ENCODE measurements at places on chromosomes 12 and 14.

DNA sequence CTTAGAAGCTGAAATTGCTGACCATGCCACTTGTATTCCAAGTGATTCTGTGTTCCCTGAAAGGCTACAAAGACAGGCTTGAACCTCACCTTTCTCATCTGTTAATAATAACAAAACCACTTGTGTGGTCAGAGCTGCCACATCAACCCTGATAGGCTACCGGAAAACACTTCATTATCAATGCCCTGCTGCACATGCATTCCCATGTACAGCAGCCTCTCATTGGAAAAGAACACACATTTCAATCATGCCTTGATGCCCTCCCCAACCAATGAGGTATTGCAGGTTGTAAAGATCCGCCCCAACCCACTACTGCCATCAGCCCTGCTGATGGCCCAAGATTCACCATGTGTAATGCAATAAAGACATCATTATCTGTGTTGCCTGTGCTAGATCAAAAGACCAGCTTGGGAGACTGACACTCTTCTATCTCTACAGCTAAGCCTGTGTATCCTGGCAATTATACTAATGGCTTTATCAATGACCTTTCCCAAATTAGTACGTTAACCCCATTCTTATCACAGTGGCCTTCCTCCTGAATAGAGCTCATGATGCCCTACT, 2.8 kb downstream of the GPR19 start:
- DNase-seq, result no peak

DNA sequence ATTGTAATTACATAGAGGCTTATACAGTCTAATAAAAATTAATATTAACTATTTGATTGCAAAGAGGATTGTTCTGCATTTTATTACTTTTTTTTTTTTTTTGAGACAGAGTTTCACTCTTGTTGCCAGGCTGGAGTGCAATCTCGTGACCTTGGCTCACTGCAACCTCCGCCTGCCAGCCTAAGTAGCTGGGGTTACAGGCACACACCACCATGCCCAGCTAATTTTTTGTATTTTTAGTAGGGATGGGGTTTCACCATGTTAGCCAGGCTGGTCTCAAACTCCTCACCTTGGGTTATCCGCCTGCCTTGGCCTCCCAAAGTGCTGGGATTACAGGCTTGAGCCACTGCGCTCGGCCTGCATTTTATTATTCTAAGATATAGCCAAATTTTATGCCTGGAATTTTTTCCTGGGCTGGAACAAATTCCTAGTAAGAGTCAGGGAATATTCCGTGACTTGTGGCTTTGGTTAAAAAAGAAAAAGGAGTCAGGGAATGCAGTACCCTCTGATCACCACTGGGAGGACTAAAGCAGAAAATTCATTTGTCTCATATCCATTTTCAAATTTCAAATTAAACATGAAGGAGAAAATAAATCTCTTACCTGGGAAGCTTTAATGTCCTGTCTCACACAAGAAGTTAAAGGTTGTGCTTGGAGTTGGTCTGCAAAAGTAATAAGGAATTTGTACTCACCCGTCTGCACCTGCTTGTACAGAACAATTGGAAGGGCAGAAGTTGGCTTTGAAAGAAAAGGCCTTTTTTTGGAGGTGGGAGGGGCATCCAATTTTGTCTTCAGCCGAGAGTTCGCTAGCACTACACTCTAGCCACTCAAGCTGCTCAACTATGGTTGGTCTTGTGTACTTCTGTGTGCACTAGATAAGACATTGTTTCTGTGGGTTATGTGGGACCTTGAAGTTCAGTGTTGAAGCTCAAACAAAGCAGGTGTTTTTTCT, 8.7 kb downstream of the MARK3 start:
- no peak for DNase-seq

DNA sequence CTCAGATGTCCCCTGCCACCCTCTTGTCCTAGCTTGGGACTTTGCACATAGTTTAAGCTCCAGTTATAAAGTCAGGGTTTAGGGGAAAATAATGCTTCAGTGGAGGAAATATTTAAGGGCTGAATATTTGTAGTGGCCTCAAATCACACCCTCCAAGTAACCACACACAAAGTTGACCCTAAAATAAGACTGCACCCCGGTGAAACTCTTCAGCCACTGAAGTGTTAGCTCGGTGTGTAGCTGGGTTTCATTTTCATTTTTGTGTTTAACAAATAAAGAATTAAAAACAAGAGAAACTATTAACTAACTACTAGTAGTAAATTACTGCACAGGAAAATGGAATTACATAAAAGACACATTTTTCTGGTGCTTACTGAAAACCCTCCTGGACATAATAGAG, 14.8 kb upstream of the BCL11B start:
- no peak for DNase-seq

DNA sequence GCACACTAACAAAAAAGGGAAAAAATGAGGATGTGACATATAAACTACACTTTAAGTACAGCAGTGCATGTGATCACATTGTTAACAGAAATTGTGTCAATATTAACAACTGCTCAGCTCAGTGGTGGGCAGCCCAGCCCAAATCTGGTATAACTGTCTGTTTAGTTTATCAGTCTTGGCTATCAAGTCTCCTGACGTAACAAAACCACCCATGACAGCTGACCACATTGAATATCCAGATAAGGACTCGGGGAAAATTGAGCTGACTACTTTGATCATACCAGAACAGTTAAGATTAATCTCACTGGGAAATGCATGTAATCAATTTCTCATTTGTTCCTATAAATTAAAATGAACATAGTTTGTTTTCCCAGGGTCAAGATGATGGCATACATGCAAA, 396.6 kb downstream of the SNAPC1 start:
- no peak for DNase-seq

DNA sequence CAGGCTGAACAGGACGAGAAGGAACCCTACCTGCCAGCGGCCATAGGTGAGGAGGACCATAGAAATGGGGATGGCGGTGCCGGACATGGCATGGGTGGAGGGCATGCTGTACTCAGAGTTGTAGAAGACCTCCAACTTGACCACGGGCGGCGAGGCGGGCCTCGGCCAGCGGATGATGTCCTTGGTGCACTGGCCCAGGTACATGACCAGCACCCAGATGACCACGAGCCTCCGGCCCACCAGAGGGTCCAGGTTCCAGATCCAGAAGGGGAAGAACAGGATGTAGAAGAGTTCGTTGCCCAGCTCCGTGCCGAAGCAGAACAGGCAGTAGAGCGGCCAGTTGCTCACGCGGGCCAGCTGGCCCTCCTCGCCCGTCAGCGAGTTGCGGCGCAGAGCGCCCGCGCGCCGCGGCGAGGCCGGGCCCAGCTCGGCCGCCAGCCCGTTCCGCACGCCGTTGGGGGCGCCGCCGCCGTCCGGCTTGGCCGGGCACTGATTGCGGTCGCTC, 582 bp downstream of the SGPP1 start:
- DNase-seq, result no peak

- DNase-seq, result no peak
These were observed 176.5 kb downstream of the PIWIL1 start for GRCh38 chr12:130514149-130514551.

DNA sequence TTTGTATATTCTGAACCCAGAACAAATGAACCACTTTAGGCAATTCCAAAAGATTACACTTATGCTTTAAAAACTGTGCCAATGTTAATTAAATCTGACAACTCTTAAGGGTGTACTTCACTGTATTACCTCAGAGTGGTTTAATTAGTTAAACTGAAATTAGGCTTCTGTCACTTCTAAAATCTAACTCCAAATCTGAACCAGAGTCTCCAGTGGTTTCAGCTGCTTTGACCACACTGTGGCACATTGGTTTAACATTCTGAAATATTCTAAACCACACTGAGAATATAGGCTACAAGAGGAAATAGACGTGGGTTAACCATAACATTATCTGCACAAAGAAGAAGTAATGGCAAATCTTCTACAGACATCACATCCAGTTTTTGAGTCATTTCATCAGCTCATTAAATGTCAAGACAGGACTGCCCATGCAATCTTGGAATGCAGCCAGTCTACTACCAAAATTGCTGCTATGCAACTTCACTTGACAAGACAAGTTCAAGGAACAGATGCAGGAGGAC, 94.8 kb downstream of the LRP6 start:
- no peak for DNase-seq

DNA sequence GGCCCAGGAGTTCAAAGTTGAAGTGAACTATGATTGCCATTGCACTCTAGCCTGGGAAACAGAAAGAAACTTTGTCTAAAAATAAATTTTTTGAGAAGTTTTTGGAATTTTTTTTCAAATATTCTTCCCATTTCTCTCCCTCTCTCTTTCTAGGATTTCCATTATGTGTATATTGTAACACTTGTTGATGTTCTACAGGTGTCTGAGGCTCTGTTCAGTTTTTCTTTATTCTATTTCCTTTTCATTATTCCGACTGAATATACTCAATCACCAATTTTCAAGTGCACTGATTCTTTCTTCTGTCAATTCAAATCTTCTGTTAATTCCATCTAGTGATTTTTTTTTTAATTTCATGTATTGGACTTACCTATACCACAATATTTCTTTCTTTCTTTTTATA, 48.3 kb upstream of the SLC6A15 start:
- no peak for DNase-seq

GRCh38 chr14:75521415-75522199, 662 bp upstream of the BATF start:
- DNase-seq, result no peak

- DNase-seq, result no peak
These were observed 119.1 kb downstream of the PTPN11 start for GRCh38 chr12:112537710-112538396.

- DNase-seq, result no peak
These were observed 170.6 kb upstream of the CCDC196 start for GRCh38 chr14:66315548-66315947.

GRCh38 chr12:42744539-42745182, 155.1 kb upstream of the PRICKLE1 start:
- DNase-seq, result no peak

- DNase-seq, result no peak
These were observed 71.5 kb upstream of the DCD start for GRCh38 chr12:54719691-54720090.

- DNase-seq, result no peak
These were observed 9.2 kb downstream of the PSMC6 start for GRCh38 chr14:52716155-52716554.

- DNase-seq, result no peak
These were observed 41.4 kb upstream of the EPS8 start for GRCh38 chr12:15830538-15830937.

DNA sequence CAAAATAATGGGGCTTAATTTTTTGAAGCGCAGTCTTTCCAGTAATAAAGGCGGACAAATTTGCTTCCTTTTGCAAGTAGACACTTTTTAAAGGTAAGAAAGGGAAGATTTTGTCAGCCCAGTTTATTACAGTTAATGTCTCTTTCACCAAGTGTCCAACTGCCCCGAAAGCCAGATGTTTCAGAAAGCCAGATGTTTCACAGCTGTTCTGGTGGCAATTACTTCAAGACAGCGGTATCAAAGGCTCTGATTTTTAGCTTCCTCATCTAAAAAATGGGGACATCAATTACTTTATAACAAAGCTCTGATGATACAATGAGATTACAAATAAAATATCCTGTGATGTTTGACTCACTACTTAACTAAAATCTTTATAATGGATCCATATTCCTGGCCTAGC, 1.0 kb downstream of the WBP11 start:
- DNase-seq, result no peak

GRCh38 chr12:71642264-71642663, 21.4 kb downstream of the ZFC3H1 start:
- no peak for DNase-seq

GRCh38 chr12:121209624-121210572, at the start of gene P2RX4:
P2RX4 (plus strand) TSS chr12:121210129; CDS start chr12:121210165, 36 bp downstream.
- peak; percentile 33 for DNase-seq

- no peak for DNase-seq
These were observed 4.1 kb downstream of the CD163L1 start for GRCh38 chr12:7439579-7440505.

- DNase-seq, result no peak
These were observed 220.7 kb downstream of the PPM1H start for GRCh38 chr12:62714181-62714773.

- no peak for DNase-seq
These were observed 59.5 kb upstream of the RASSF3 start for GRCh38 chr12:64550755-64551154.

- no peak for DNase-seq
These were observed 454.9 kb downstream of the LRIG3 start for GRCh38 chr12:58465418-58465817.

- DNase-seq, result no peak
These were observed 157.9 kb downstream of the ZNF664 start for GRCh38 chr12:124130691-124131591.

GRCh38 chr12:80235944-80236343, 136.6 kb downstream of the OTOGL start:
- DNase-seq, result no peak

- DNase-seq, result no peak
These were observed 87.8 kb downstream of the DICER1 start for GRCh38 chr14:95069547-95069946.

- DNase-seq, result no peak
These were observed 1441.4 kb downstream of the AACS start for GRCh38 chr12:126506426-126507182.

DNA sequence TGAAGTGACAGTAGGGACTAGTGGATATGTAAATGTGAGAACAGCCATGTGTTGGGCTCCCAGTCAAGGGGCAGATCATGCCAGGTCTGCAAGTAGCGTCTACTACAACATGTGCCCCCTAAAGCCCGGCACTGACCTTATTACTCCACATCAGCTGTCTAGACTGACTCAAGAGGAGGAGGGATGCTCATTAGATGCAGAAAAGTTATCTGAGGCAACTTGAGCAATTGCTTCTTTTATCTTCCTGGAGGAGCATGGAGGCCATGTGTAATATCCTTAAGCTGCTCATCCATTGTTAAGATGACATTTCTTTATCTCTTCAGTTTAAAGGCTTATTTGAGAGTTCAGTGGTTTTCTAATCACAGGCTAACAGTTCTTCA, 404.7 kb upstream of the FLRT2 start:
- no peak for DNase-seq

- DNase-seq, result no peak
These were observed 7.3 kb upstream of the MYO1A start for GRCh38 chr12:57057067-57057751.

GRCh38 chr14:34270361-34270760, 191.7 kb downstream of the SPTSSA start:
- DNase-seq, result no peak

DNA sequence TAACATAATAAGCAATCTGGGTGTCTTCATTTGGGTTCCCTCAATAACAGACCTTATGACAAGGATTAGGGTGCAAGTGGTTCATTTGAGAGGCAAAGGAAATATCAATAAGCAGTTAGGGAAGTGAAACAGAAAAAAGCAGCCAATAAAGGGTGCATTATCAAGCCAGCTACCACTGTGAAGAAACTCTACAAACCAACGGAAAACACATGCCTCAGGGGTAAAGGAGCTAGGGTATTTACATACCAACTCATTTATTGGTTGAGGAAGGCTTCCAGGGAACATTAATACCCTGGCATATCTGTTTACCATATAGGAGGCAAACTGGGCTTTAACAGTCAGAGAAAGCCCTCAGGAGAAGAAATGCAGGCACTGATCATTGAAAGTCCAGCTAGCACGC, 22.7 kb upstream of the IFNG-AS1 start:
- DNase-seq, result no peak
